Aorta (tissue), 5 donors: ENCODE measurements at places on chromosomes 12 and 14. TPM values are rescaled to one million over a fixed set of nuclear protein-coding genes. Genes with fewer than 3 reads are reported as not detected.

DNA sequence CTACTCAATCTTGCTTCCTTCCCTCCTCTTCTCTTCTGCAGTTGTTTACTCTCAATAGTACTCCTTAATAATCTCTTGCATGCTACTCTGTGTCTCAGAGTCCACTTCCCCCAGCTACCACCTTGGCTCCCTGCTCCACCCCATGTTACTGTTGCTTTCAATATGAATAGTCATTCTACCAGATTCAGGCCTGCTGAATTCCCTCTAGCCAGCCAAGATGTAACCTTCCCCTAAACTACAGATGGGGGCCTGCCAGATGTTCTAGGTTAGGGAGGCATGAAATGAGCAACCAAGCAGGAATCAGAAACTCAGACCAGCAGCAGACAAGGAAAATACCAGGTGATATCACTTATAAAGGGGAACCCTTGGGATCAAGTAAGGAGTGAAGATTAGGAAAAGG, 392.1 kb upstream of the DDHD1 start:
- no peaks in the 10 kb centered on the region for H3K4me1 ChIP-seq
- H3K27me3 ChIP-seq: no peaks in the 10 kb centered on the region
- no peak overlapping the region for H3K4me3 ChIP-seq
- DNase-seq: no peak
- H3K36me3 ChIP-seq: no peaks in the 10 kb centered on the region
- H3K27ac ChIP-seq: no peak overlapping the region

The GUCY2C gene
- not detected for total RNA-seq

- H3K4me1 ChIP-seq: no peaks in the 10 kb centered on the region
- H3K27me3 ChIP-seq: no peaks in the 10 kb centered on the region
- H3K27ac ChIP-seq: no peak overlapping the region
- DNase-seq: no peak
- H3K4me3 ChIP-seq: no peak overlapping the region
Observed at GRCh38 chr14:32009976-32010581, 67.0 kb upstream of the ARHGAP5 start.

The GYS2 gene
- total RNA-seq: 0.15 TPM

The LRP1-AS gene
- not detected for total RNA-seq

DNA sequence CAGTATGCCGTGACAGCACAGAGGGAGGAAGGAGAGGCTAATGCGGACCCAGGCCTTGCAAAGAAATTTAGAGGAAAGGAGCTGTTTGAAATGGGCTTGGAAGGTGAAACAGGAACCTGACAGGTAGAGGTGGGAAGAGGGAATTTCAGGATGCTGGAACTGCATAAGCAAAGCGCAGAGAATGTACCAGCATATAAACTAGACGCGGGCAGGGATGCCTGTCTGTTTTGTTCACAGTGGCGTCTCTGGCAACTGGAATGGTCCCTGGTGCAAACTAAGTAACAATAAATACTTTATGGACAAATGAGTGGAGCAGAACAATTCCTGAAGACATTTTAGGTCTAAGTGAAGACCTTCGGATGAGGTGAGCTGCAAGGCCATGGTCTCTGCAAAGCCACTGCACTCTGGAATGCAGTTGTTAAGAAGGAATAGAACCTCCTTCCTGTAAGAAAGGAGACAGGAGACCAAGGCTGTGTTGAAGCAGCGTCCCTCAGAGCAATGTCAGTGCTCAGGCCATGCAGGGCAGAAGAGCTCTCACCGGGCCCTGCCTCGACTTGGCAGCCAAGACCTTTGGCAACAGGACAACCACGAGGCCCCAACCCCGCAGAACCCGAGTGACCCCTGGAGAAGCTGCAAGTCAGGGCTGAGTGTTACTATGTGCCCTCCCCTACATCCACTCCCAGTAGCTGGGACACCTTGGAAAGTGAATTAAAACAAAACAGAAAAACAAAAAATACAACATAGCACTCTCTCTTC, 42.8 kb downstream of the PITPNM2 start:
- H3K36me3 ChIP-seq: no peaks in the 10 kb centered on the region
- H3K4me1 ChIP-seq: no peaks in the 10 kb centered on the region
- no peaks in the 10 kb centered on the region for H3K27me3 ChIP-seq
- peak; percentile 30 for DNase-seq
- H3K4me3 ChIP-seq: no peak overlapping the region

The RBP5 gene
- total RNA-seq: 6.3 TPM

- no peaks in the 10 kb centered on the region for H3K36me3 ChIP-seq
- H3K4me3 ChIP-seq: no peak overlapping the region
- no peak for DNase-seq
- no peaks in the 10 kb centered on the region for H3K4me1 ChIP-seq
- no peaks in the 10 kb centered on the region for H3K27me3 ChIP-seq
Observed at GRCh38 chr12:58732894-58733293, 187.4 kb downstream of the LRIG3 start.

DNA sequence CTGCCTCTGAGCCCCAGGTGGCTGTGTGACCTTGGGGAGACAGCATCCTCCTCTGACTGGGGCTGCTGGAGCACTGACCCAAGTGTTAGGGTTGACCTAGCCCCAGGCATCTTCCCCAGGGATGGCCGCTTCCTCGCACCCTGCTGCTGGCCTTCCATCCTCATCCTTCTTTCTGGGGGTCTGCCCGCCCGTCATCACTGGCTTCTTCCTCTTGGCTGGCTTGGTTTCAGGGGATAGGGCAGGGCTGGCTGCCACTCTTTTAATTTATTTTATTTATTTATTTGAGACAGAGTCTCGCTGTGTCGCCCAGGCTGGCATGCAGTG, 3.5 kb downstream of the TEDC1 start:
- no peaks in the 10 kb centered on the region for H3K36me3 ChIP-seq
- H3K4me3 ChIP-seq: no peak overlapping the region
- H3K4me1 ChIP-seq: no peaks in the 10 kb centered on the region
- peak; percentile 35 for DNase-seq

- H3K4me3 ChIP-seq: no peak overlapping the region
- no peak for DNase-seq
- H3K27ac ChIP-seq: no peak overlapping the region
- no peaks in the 10 kb centered on the region for H3K36me3 ChIP-seq
- H3K27me3 ChIP-seq: no peaks in the 10 kb centered on the region
Observed at GRCh38 chr12:109018296-109018695, 2.6 kb downstream of the SVOP start.

The SMIM41 gene
- not detected for total RNA-seq

- no peak for DNase-seq
- H3K4me3 ChIP-seq: no peak overlapping the region
- H3K27me3 ChIP-seq: no peaks in the 10 kb centered on the region
- no peaks in the 10 kb centered on the region for H3K4me1 ChIP-seq
- no peaks in the 10 kb centered on the region for H3K36me3 ChIP-seq
Observed at GRCh38 chr12:68368327-68368726, 36.2 kb upstream of the MDM1 start.

GRCh38 chr12:11578461-11578993, 70.9 kb upstream of the ETV6 start:
- no peak overlapping the region for H3K27ac ChIP-seq
- DNase-seq: no peak
- no peaks in the 10 kb centered on the region for H3K4me1 ChIP-seq
- no peak overlapping the region for H3K4me3 ChIP-seq

DNA sequence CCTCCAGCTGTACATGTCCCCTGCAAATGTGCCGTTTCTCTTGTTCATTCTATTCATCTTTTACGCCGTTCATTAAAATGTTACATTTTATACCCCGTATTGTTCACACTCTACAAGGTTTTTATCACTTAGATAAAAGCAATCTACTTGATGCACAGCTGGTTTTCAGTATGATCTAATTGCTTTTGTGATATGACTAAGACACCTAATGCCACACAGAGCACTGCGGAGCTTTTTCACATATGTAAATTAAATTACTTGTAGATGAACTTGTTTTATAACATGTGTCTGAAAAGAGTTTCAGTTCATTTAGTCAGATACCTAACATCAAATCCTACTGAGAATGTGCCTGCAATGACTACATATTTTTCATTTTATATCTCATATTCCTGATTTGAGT, 40.9 kb upstream of the RERGL start:
- no peaks in the 10 kb centered on the region for H3K36me3 ChIP-seq
- H3K4me1 ChIP-seq: no peaks in the 10 kb centered on the region
- no peak overlapping the region for H3K27ac ChIP-seq
- H3K4me3 ChIP-seq: no peak overlapping the region
- no peaks in the 10 kb centered on the region for H3K27me3 ChIP-seq

- H3K36me3 ChIP-seq: no peaks in the 10 kb centered on the region
- H3K4me1 ChIP-seq: no peaks in the 10 kb centered on the region
- DNase-seq: no peak
- H3K27me3 ChIP-seq: no peaks in the 10 kb centered on the region
- no peak overlapping the region for H3K4me3 ChIP-seq
- no peak overlapping the region for H3K27ac ChIP-seq
Observed at GRCh38 chr14:75066691-75067090, 2.8 kb upstream of the ZC2HC1C start.

DNA sequence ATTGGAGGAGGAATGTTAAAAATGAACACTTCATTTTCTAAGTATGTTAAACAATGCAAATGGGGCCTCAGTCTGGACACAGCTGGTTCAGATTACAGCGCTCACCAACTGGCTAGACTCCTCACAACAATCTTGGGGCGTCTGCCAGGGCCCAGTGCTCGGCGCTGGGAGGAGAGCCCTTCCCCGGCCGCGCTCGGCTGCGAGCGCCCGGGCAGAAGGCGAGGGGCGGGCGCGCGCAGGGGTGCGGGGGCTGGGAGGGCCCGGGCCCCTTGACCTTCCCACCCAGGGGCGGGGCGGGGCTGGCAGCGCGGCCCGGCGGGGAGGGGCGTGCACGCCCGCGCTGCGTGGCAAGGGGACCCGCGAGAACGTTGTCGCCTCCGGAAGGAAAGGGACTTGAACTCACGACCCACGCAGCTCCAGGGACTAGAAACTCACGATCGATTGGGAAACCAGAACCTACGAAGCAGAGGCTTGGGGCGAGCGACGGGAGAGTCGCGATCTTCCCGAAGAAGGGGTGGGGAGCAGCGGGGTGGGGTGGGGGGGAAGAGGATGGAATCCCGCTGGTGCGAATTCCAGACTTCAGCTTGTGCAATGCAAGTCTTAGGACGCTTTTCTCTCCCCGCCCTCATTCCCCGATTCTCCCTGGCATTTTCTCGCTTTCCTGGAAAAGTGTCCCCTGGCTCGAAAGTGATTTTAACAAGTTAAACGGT, at the start of gene FBLN5:
FBLN5 (minus strand) TSS at position 220 of the 710 bp plus-strand sequence. CDS start 465 bp downstream, outside the sequence.
- H3K4me1 ChIP-seq: no peaks in the 10 kb centered on the region
- DNase-seq: peak; percentile 83
- no peaks in the 10 kb centered on the region for H3K27me3 ChIP-seq
- peak within 1 kb of the TSS; percentile 71 for H3K27ac ChIP-seq
- peak within 1 kb of the TSS; percentile 100 for H3K4me3 ChIP-seq

DNA sequence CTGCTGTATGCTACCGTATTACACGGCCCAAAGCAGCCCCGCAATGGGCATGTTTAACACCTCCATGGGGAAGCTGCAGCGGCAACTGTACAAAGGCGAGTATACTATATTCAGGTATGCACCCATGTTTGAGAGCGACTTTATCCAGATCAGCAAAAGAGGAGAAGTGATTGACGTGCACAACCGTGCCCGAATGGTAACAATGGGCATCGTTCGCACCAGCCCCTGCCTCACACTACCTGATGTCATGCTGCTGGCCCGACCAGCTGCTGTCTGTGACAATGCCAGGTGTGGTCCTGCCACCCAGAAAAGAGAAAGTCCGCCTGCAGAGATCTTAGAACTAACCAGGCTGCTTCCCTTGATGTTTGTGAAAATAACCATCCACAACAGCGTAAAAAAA, 630 bp downstream of the GARIN6 start:
- no peak for DNase-seq
- no peaks in the 10 kb centered on the region for H3K4me1 ChIP-seq

- H3K36me3 ChIP-seq: peaks cover 1% of the 10 kb centered on the region
- no peak overlapping the region for H3K27ac ChIP-seq
- no peaks in the 10 kb centered on the region for H3K27me3 ChIP-seq
- peak overlapping the region; percentile 75 for H3K4me3 ChIP-seq
- H3K4me1 ChIP-seq: peaks cover 5% of the 10 kb centered on the region
- DNase-seq: no peak
Observed at GRCh38 chr12:6970096-6970527, 352 bp downstream of the PHB2 start.

- H3K27me3 ChIP-seq: no peaks in the 10 kb centered on the region
- no peaks in the 10 kb centered on the region for H3K4me1 ChIP-seq
- H3K27ac ChIP-seq: no peak overlapping the region
- H3K4me3 ChIP-seq: no peak overlapping the region
- H3K36me3 ChIP-seq: no peaks in the 10 kb centered on the region
Observed at GRCh38 chr14:95312311-95312710, 7.4 kb downstream of the CLMN start.

The TRMT61A gene
- 11.4 TPM for total RNA-seq

DNA sequence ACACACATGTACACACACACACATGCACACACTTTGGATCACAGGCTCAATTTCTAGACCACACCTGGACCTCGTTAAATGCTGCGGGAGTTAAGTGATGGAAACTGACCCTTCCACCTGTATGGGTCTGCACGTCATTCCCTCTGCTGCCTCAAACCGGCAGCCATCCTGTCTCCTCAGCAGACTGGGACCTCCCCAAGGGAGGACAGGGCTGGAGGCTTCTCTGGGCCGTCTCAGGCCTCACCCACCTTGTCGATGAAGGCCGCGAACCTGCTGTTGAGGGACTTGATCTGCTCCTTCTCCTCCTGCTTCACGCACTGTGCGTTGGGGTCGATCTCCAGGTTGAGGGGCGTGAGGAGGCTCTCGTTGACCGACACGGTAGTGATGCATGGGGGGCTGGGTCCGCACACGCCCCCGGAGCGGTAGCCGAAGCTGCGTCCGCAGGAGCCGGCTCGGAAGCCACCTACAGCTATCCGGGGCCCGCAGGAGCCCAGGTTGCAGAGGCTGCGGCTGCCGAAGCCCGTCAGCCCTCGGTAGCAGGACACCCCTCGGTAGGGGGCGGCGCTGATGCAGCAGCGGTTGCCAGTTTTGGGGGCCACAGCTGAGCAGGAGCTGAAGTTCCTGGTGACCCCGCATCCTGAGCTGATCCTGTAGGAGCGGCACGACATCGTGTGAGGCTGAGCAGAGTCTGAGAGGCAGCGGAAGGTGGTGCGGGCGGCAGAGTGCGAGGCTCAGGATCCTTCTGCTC, at the start of gene KRT85:
KRT85 (minus strand) TSS at position 744 of the 748 bp plus-strand sequence; CDS start at position 668, 76 bp downstream.
- H3K27me3 ChIP-seq: no peaks in the 10 kb centered on the region
- H3K4me3 ChIP-seq: no peak within 1 kb of the TSS
- no peak within 1 kb of the TSS for H3K27ac ChIP-seq
- no peaks in the 10 kb centered on the region for H3K36me3 ChIP-seq
- DNase-seq: peak; percentile 67
- no peaks in the 10 kb centered on the region for H3K4me1 ChIP-seq

DNA sequence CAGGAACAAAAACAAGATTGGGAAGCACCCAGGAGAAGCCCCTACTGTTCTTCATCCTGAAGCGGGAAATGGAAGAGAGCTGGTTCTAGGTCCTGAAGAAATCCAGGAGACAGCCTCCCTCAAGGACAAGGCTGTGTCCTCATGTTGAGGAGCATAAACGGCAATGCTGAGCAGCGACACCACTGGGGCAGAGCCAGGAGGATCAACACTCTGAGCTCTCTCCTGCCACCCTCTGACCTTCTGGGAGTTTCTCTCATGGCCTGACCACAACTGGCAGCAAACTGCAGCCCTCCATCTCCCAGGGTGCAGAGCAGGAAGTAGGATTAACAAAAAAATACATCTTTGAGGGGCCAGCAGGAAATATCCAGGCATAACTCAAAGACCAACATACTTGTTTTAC, 1292.2 kb upstream of the TMEM132C start:
- no peaks in the 10 kb centered on the region for H3K36me3 ChIP-seq
- H3K4me3 ChIP-seq: no peak overlapping the region
- H3K27me3 ChIP-seq: no peaks in the 10 kb centered on the region
- no peak for DNase-seq
- H3K4me1 ChIP-seq: no peaks in the 10 kb centered on the region
- no peak overlapping the region for H3K27ac ChIP-seq

GRCh38 chr12:20477672-20478071, 109.3 kb downstream of the PDE3A start:
- H3K27ac ChIP-seq: peak overlapping the region; percentile 82
- H3K4me1 ChIP-seq: peaks cover 5% of the 10 kb centered on the region
- no peaks in the 10 kb centered on the region for H3K36me3 ChIP-seq
- peak overlapping the region; percentile 26 for H3K4me3 ChIP-seq
